NCI-H526 (cell line): ENCODE measurements at places on chromosomes 2 and 18.

DNA sequence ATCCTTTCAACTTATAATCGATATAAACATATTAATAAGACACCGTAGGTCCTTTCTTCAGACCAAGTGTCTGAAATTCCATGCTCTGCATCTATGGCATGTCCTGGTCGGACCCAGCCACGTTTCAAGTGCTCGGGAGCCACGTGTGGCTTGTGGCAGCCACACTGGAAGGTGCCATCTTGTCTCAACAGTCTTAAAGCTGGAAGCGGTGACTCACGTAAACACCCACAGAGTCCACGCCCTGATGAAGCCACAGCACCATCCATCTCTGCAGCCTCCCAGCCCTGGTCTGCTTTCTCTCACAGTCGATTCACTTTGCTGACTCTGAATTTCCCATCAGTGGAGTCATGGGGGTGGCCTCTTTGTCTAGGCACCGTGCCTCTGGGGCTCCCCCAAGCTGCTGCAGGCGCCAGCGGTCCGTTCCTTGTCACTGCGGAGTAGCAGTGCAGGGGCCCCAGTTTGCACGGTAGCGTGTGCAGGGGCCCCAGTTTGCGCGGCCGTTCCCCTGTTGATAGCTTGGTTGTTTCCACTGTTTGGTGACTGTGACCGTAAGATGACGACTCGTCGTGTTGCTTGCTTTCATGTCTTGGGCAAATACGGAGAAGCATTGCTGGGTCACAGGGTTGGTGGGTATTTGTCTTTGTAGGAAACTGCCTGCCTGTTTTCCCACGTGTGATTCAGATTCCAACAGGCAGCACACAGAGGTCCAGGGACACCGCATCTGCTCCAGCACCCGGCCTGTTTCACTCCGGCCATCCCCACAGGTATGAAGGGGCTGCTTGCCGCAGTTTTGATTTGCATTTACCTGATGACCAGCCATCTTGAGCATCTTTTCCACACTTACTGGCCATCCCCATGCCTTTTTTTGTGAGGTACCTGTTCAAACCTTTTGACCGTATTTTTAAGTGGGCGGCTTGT, 240.3 kb downstream of the HDAC4 start:
- DNase-seq = no peak

- no peak for DNase-seq
These were observed 19.6 kb upstream of the CABLES1 start for GRCh38 chr18:23115683-23116096.

- DNase-seq = no peak
These were observed 68.4 kb downstream of the MCFD2 start for GRCh38 chr2:46847185-46847710.

GRCh38 chr2:123771928-123772632, 253.0 kb upstream of the CNTNAP5 start:
- no peak for DNase-seq

DNA sequence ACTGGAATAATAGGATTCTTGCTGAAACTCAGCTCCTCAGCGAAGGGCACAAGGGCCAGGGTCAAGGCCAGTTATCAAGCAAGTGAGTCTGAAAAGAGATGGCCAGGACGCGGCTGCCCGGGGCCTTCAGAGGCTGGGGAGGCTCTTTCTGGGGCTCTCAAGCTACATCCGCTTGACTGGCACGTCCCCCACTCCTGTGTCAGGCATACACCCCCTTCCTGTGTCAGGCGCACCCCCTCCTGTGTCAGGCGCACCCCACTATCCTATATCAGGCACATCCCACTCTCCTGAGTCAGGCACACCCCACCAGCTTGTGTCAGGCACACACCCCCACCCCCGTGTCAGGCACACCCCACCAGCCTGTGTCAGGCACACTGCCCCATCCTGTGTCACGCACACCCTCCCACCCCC, 91.8 kb downstream of the TPO start:
- no peak for DNase-seq

- DNase-seq = no peak
These were observed 36.1 kb downstream of the MROH2A start for GRCh38 chr2:233814056-233814835.

GRCh38 chr18:59582395-59582794, 114.8 kb downstream of the CCBE1 start:
- DNase-seq = no peak

- DNase-seq = no peak
These were observed 5.3 kb downstream of the HDAC4 start for GRCh38 chr2:239395524-239395923.

GRCh38 chr2:43950383-43951008, 45.3 kb downstream of the LRPPRC start:
- peak; percentile 49 for DNase-seq

- no peak for DNase-seq
These were observed 42.3 kb upstream of the FAM136A start for GRCh38 chr2:70344195-70344594.

DNA sequence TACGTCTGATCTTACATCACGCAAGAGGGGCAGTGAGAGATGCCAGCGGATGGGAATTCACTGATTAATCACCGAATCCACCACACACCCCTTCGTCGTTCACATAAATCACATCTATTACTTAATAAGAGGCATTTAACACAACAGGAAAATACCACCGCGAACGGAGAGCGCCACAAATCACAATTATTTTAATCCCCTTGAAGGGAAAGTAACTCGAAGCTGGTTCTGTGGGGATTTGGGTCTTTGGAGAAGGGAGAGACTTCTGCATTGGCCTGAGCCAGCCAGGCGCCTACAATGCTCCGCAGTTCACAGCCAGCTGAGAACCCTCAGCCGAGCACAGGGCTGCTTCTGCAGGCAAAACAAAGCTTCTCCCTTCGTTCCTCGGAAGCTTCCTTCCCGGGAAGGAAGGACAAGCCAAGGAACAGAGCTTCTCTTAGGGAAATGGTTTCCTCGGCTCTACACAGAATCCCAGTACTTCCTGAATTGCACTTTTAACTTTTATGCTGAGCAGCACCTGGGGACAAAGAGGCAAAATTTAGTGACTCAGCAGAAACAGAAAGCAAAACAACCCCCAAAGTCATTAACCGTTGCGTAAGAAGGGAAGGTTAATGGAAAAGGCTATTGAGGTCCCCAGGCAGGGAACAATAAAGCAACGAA, at the start of gene LRP1B:
Gene LRP1B, minus strand, starts transcription at position 7 of the 660 bp plus-strand sequence. CDS start 287 bp downstream, outside the sequence.
- DNase-seq = peak; percentile 57

- no peak for DNase-seq
These were observed 9.3 kb downstream of the FZD5 start for GRCh38 chr2:207760453-207760852.

- DNase-seq = no peak
These were observed 210.8 kb upstream of the RAB6C start for GRCh38 chr2:129768485-129769184.

DNA sequence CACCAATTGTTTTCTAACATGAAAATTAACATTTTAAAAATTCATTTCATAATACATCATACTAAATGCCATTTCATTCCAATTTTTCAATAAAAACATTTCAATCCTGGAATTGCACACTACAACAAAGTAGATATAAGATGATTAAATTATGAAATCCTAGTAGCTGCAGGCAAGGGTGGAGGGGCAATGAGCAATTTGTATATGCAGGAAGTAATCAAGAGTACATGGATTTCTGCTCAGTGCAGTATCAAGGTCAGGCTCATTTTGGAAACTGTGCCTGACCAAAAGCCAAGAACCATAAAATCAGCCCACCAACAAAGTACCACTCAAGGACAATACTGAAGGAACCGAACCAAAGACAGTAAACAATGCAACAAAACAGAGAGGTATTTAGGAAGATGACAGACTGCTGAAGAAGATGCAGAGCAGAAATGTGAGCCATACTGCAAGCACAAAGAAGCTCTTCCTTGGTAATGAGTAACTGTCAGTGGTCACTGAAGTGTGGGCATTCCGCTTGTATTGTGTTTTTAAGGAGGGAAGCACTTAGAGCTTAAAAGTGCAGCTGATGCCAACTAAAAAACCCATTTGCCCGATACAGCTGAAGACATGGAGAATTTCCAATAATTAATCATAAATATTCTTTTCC, 34.5 kb upstream of the DSEL start:
- no peak for DNase-seq

DNA sequence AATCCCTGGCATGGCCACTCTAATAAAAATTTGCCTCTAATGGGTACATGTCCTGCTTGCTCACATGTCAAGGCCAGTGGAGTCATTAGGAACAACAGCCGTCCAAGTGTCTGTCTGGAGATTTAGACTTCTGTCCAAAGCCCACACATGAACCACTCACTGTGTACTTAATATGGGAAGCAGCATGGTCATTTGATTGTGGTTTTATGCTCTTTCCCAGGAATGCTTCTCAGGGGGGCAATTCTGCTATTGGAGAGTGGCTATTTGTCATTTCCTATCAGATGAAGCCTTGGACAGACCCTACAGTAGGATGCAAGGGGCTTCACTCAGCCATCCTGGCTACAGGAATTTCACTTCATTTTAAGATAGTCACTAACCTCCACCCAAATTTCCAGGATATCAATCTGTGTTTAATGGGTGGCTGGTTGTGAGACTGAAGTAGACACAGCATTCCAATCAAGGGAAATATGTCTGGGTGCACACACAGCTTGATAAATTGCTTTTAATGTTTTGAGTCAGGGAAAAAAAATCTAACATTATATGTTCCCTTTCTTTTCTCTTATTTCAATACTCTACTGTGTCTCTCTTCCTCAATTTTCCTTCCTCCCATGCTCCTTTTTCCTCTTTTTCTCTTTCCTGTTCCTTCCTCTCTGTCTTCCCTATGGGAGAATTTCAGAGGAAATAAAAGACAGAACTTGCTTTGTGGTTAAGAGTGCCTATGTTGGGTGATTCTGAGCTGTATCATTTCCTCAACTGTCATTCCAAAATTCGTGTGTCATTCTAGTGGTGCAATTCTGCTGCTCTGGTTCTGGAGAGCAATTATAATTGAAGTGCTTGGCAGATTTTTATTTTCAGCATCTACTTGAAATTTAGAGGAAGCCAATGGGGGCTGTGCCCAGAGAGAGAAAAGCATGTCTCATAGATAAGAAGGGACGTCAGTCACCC, 320.1 kb downstream of the OSR1 start:
- DNase-seq = no peak
